ENCODE measurements at places on chromosomes 3 and 15.

DNA sequence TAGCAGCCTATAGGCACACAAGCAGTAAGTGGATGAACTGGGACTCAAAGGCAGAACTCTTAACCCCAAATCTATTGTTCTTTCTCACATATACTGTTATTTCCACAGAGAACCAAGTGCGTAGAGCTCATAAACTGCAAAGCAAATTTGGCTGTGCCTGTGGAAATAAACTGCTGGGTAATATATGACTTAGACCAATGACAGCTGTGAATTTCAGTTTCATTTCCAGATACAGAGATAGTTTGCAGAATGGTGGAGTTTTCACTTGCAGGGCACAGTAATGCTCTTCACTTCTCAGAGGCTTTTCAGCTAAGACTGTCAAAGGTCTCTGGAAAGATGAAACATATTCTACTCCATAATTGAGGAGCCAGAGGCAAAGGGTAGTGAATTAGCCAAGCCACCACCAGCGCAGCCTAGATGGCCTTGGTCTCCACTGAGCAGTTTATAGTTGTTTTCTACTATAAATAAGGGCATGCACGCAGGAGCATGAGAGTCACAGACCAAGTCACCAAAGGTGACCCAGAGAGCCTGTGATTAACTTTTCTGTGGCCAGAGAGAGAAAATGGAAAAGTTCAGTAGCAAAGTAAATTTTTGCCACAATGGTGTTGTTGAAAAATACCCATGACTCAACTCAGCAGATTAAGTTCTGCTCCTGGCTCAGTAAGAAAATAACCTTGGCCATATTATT lies 180.7 kb upstream of the GRM7 start:
- DNase-seq: no peak

GRCh38 chr15:48643776-48644466 lies 1.6 kb downstream of the FBN1 start:
- DNase-seq: no peak

DNA sequence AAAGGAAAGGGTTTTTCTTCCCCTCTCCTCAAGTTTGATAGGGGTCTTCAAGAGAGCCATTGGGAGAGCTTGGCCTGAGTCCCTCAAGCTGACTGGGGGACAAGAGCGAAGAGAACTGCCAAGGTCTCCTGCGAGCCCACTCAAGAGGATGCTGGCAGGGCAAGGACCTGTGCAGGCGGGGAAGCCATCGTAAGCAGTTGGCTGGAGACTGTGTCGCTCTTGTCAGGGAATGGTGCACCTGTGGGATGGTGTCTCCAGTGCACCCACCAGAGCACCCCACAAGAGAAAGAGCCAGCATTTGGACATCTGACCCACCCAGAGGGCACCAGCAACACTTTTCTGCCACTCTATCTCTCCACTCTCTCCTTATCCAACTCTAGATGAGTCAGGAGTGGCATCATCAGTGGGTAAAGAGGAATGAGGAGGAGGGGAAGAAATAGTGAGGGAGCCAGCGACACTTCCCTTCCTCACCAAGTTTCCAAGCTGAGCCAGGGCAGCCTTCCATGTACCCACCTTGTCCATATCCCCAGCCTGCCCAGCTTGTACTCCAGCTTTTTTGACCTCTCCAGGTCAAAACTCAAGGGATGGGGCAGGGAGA lies 13.6 kb upstream of the XIRP1 start:
- no peak for DNase-seq

GRCh38 chr3:54671511-54671910 lies 256.3 kb downstream of the LRTM1 start:
- DNase-seq: no peak

DNA sequence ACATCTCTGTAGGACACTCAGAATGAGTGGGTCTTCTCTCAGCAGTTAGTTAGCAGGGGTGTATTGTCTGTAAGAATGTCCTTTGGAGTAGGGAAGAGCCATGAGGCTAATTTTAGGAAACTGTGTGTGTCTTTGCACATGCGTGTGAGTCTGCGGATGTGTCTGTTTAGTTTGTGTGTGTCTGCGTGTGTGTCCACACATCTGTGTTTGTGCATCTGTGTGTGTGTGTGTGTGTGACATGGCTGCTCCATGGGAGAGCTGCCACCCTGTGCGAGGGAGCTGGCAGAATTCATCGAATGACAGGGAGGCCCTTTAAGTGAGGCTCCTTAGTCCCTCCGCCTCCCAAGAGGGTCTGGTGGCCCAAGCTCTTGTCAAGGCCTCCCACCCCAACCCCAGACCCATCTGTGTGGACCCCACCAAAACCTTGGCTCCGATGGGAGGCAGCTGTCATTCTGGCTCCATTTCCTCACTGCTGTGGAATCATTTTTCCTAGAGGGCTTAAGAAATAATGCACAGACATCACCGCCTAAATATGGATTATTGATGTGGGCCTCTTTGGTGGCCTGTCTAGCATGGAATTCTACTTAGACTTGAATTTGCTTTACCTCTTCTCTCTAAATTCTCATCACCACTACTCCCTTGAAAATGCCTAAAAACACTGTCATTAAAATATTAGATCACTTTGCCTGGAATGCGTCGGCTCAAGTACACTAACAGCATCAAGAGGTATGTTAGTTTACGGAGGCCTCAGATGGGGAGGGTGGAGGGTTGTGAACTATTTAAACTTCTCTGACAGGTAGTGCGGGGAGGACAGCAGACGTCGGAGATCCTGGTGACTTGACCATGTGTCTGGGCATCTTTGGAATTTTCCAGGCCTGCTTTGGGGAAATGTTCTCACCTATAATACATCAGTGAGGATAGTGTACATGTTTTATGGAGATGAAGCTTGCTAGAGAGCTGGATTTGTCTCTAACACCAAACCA lies 9.4 kb downstream of the ESYT3 start:
- no peak for DNase-seq

DNA sequence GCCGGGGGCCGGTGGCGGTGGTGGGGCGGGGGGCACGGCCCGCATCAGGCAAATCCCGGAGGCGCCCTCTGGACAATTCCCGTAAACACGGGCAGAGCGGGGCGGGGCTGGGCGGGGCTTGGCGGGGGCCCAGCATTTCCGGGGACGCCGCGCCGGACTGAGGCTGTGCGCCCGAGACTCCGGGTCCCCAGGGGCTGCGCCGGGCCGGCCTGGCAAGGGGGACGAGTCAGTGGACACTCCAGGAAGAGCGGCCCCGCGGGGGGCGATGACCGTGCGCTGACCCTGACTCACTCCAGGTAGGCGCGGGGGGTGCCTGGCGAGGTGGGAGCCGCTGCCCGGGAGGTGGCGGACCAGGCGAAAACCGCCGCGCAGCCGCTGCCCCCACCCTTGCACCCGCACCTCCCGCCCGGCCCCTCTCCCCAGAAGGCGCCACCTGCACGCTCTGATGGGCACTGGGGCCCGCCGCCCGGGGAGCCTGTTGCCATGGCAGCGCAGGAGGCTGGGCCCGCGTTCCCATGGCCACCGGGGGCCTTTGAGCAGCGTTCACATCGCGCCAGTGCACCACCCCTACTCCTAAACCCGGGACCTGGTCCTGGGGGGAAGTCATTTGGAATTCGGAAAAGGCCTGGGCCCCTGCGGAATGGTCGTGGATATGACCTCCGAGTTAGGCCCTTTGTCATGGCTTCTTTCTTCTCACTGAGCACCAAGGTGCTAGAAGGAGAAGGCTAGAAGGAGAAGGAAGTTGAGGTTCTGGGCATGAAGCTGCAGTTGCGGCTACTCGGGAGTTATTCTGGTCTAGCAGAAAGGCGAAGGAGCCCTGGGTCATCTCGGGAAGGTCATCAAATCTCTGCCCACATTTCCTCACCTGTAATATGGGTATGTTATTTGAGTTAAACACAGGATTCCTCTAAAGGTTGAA lies 16.1 kb upstream of the SEMA4B start:
- peak; percentile 12 for DNase-seq

GRCh38 chr3:171115667-171116066 lies 89.1 kb upstream of the SLC2A2 start:
- no peak for DNase-seq

DNA sequence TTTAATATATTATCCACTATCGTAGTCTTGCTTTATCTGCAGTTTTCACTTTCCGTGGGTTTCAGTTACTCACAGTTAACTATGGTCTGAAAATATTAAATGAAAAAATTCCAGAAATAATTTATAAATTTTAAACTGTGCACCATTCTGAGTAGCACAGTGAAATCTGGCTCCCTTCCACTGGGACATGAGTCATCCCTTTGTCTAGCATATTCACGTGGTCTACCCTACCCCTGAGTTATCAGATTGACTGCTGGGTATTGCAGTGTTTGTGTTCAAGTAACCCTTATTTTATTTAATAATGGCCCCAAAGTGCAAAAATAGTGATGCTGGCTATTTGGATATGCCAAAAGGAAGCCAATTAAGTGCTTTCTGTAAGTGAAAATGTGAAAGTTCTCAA lies 539.5 kb upstream of the AGTR1 start:
- DNase-seq: no peak

- DNase-seq: no peak
Measured at GRCh38 chr3:79973917-79974595, 206.3 kb upstream of the ROBO1 start.

- DNase-seq: no peak
Measured at GRCh38 chr15:85380812-85381642, 624 bp downstream of the AKAP13 start.

- no peak for DNase-seq
Measured at GRCh38 chr3:44021651-44022594, 219.8 kb upstream of the TOPAZ1 start.

DNA sequence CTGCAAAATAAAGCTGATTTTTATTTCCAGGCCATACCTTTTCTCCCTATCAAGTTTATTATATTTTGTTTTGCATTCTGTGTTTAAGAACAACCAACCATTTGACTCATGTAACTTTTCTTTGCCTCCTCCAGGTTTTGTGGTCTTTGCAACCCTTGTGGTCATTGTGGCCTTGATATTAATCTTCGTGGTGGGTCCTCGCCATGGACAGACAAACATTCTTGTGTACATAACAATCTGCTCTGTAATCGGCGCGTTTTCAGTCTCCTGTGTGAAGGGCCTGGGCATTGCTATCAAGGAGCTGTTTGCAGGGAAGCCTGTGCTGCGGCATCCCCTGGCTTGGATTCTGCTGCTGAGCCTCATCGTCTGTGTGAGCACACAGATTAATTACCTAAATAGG lies 27.6 kb downstream of the NIPA2 start:
- no peak for DNase-seq

GRCh38 chr15:52797625-52798501 lies 7.7 kb upstream of the ONECUT1 start:
- no peak for DNase-seq

- DNase-seq: no peak
Measured at GRCh38 chr3:57627976-57628375, 30.8 kb upstream of the ARF4 start.

- DNase-seq: no peak
Measured at GRCh38 chr3:194983121-194983520, 287.8 kb downstream of the XXYLT1 start.

Measured in inflammatory macrophage (primary cell).